ENCODE measurements at places on chromosomes 5 and 9.

GRCh38 chr5:83256091-83256780, 178.9 kb downstream of the XRCC4 start:
- H3K27ac ChIP-seq: no peak overlapping the region
- no peaks in the 10 kb centered on the region for H3K4me1 ChIP-seq
- no peak overlapping the region for H3K4me3 ChIP-seq
- DNase-seq: no peak

DNA sequence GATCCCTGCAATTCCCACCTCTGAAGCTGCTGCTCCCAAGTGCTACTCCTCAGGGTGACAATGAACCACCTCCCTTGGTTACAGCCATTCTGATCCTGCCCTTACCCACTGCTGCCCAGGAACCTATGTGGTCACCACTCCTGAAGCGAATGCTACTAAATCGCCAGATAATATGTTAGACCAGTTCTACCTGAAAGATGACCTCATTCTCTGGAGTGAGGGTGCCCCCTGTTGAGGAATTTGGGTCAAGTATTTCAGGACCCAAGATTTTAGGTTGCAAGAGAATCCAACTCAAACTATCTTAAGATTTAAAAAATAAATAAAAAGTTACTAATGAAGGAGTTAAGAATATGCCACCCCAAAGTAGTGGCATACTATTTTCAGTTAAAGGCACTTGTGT, 5.8 kb upstream of the SNAPC3 start:
- no peaks in the 10 kb centered on the region for H3K27me3 ChIP-seq
- no peak overlapping the region for H3K27ac ChIP-seq
- H3K4me3 ChIP-seq: no peak overlapping the region
- no peaks in the 10 kb centered on the region for H3K36me3 ChIP-seq
- DNase-seq: no peak

GRCh38 chr5:56056875-56057274, 62.1 kb upstream of the IL6ST start:
- no peak for DNase-seq
- no peak overlapping the region for H3K4me3 ChIP-seq
- H3K4me1 ChIP-seq: peaks cover 51% of the 10 kb centered on the region
- no peaks in the 10 kb centered on the region for H3K36me3 ChIP-seq
- no peaks in the 10 kb centered on the region for H3K27me3 ChIP-seq
- H3K27ac ChIP-seq: peak overlapping the region; percentile 54

GRCh38 chr5:16497546-16497945, 31.9 kb upstream of the ZNF622 start:
- H3K4me1 ChIP-seq: peaks cover 2% of the 10 kb centered on the region
- H3K27me3 ChIP-seq: no peaks in the 10 kb centered on the region

DNA sequence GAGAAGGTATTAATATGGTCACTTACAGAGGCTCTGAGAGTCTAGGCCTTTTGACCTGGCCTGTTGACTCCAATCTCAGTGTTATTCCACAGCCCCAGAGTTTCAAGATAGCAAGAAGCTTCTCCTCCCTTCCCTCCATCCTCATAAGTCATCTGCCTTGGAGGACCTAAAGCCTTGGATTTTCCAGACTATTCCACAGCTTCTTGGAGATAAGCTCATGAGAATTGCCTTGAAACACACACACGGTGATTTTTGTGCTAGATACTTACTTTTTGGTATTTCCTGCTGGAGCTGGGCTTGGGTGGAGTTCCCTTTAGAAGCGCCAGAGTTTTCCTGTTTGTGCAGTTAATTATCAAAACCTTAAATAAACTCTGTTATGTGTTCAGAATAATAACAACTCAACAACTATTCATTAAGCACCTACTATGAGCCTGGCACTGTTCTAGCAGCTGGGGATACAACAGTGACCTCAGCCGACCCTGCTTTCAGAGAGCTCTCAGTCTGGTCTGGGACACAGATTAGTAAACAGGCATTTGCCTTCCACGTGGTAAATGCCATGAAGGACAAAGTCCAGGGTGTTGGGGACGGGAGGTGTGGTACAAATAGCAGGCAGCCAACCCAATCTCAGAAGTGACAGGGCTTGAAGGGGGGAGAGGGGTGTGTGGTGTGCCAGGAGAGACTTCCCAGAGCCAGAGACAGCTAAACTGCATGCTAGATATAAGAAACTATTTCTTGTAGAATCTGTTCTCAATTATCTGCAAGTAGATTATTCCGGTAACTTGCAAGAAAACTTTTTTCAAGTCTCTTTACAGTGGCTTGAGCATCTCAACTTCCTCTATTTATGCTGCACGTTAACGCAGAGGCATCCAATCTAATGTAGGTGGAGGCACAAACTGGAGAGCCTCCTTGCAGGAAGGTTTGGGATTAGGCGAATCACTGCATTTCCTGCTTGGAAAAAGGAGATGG, 55.9 kb upstream of the KLF9 start:
- no peaks in the 10 kb centered on the region for H3K27me3 ChIP-seq
- H3K4me1 ChIP-seq: peaks cover 8% of the 10 kb centered on the region
- no peaks in the 10 kb centered on the region for H3K36me3 ChIP-seq
- H3K27ac ChIP-seq: no peak overlapping the region
- H3K4me3 ChIP-seq: no peak overlapping the region
- no peak for DNase-seq

DNA sequence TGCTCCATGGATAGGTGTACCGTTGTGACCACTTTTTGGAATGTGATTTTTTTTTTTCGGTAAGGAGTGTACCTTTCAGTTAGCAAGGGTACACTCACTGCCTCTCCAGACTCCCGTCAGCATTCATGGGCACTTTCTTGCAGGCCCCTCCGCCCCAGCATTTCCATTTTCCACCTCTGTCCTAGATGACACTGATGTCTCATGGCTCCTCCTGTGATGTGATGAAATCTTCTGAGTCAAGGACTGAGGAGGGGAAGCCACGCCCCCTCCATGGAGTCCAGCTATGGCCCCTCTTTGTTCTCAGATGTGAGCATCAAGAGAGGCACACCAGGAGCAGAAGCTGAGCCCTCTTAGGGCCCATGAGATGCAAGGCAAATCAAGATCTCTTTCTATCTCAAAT, 61.8 kb downstream of the CTSL start:
- DNase-seq: no peak
- H3K27me3 ChIP-seq: no peaks in the 10 kb centered on the region
- no peak overlapping the region for H3K4me3 ChIP-seq
- H3K36me3 ChIP-seq: no peaks in the 10 kb centered on the region
- no peak overlapping the region for H3K27ac ChIP-seq
- no peaks in the 10 kb centered on the region for H3K4me1 ChIP-seq

DNA sequence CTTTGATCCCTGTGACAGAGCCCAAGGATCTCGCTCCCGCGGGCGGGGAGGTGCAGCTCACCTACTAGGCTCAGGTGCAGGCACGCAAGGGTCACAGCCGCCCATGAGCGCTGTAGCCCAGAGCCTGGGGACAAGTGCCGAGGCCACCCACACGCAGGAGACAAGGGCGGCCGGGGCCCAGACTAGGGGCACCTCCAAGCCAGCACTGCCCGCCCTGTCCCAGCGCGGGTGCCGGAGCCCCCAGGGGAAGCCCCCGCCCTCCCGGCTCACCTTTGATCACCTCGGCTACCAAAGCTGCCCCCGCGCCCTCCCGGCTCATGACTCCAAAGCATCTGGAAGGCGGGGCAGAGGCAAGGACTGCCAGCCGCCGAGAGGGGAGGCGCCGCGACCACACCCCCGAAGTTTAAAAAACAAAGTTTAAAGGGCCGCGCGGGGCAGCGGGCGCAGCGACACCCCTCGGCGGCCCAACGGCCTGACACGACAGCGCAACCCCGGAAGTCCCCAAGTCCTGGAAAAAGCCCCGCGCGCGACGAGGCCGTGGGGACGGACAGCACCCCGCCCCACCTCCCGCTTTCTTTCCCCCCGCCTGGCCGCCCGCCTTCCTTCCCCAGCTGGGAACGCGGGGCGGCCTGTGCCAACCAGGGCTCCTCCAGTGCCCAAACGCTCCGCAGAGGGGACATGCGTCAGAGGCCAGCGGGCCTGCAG, 53.0 kb downstream of the CDC14B start:
- H3K36me3 ChIP-seq: no peaks in the 10 kb centered on the region
- peak overlapping the region; percentile 84 for H3K4me3 ChIP-seq
- no peaks in the 10 kb centered on the region for H3K27me3 ChIP-seq
- peak; percentile 54 for DNase-seq
- H3K4me1 ChIP-seq: peaks cover 9% of the 10 kb centered on the region
- H3K27ac ChIP-seq: peak overlapping the region; percentile 96

GRCh38 chr5:105392122-105392709, 1829.6 kb upstream of the NUDT12 start:
- H3K27ac ChIP-seq: no peak overlapping the region
- H3K4me3 ChIP-seq: no peak overlapping the region
- no peaks in the 10 kb centered on the region for H3K27me3 ChIP-seq
- no peaks in the 10 kb centered on the region for H3K36me3 ChIP-seq
- no peaks in the 10 kb centered on the region for H3K4me1 ChIP-seq
- no peak for DNase-seq

DNA sequence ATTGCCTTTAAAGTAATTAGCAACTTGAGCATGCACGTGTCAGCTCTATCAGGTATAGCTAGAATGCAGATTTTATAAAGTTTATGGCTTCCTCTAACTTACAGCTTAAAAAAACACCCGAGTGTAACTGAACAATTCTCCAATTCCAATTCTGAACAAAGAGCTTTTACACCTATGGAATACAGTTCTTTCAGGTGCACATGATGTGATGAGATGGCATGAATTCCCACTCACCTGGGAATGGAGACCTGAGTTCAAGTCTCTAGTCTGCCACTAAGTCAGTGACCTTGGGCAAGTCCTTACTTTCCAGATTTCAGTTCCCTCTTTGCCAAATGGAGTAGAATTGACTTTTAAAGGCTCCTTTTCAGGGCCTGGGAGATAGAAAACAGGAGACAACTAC, 1.8 kb downstream of the ZFAND5 start:
- H3K27ac ChIP-seq: peak overlapping the region; percentile 45
- H3K27me3 ChIP-seq: no peaks in the 10 kb centered on the region
- DNase-seq: no peak
- peak overlapping the region; percentile 98 for H3K4me3 ChIP-seq
- peaks cover 30% of the 10 kb centered on the region for H3K4me1 ChIP-seq
- peaks cover 21% of the 10 kb centered on the region for H3K36me3 ChIP-seq

DNA sequence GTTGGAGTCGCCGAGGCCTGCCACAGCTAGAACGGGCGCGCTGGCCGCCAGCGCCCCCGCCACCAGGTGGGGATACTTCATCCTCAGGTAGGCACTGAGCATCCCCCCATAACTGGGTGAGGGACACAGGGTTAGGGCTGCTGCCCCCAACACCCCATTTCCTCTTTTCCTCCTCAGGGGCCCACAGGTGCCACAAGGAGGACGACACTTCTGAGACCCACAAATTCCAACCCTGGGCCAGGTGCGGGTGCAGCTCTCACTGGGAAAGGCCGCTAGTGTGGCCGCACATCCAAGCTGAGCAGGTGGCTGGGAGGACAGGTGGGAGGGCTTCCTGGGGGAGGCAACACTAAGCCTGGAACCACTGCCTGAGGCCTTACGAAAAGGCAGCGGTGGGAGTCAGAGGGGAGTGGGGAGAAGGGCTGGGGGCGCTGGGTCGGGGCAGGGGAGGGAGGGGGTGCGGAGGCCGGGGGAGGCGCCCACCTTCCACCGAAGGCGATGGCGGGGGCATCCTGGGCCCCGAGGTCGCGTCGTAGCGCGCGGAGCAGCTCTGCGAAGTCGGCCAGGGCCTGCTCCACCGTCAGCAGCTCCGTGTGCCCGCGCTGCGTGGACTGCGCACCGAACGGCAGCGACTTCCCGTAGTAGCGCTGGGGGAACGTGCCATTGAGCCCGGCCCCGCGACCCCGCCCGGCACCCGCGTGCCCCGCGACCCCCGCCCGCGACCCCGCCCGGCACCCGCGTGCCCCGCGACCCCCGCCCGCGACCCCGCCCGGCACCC, 961 bp downstream of the DPP7 start:
- H3K36me3 ChIP-seq: peaks cover 41% of the 10 kb centered on the region
- H3K4me3 ChIP-seq: no peak overlapping the region
- DNase-seq: peak; percentile 62
- H3K27me3 ChIP-seq: no peaks in the 10 kb centered on the region
- no peak overlapping the region for H3K27ac ChIP-seq

GRCh38 chr5:107893642-107894041, 222.9 kb upstream of the EFNA5 start:
- no peaks in the 10 kb centered on the region for H3K27me3 ChIP-seq
- no peak for DNase-seq
- H3K36me3 ChIP-seq: no peaks in the 10 kb centered on the region

- no peak overlapping the region for H3K4me3 ChIP-seq
- no peaks in the 10 kb centered on the region for H3K36me3 ChIP-seq
- no peak for DNase-seq
- H3K27me3 ChIP-seq: peaks cover 4% of the 10 kb centered on the region
- H3K27ac ChIP-seq: no peak overlapping the region
Observed at GRCh38 chr9:3136686-3137346, 292.9 kb upstream of the PUM3 start.

DNA sequence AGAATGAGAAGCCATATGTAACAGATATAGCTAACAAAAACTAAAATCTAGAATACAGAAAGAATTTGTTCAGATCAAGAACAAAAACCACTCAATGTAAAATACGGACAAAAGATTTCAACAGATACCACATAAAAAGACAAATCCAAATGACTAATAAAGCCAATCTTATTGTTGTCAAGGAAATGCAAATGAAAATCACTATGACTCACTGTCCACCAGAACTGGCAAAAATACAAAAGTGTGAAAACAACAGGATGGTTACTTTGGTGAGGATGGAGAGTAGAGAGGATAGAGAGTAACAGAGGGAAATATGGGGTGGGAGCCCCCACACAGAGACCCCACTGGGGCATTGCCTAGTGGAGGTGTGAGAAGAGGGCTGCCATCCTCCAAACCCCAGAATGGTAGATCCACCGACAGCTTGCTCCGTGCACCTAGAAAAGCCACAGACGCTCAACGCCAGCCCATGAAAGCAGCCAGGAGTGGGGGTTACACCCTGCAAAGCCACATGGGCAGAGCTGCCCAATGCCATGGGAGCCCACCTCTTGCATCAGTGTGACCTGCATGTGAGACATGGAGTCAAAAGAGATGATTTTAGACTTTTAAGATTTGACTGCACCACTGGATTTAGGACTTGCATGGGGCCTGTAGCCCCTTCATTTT, 15.2 kb upstream of the RHOBTB3 start:
- no peak overlapping the region for H3K27ac ChIP-seq
- H3K4me3 ChIP-seq: no peak overlapping the region
- no peaks in the 10 kb centered on the region for H3K27me3 ChIP-seq
- H3K36me3 ChIP-seq: no peaks in the 10 kb centered on the region
- peaks cover 8% of the 10 kb centered on the region for H3K4me1 ChIP-seq

GRCh38 chr9:91150998-91151717, 210.6 kb downstream of the AUH start:
- peak overlapping the region; percentile 67 for H3K27ac ChIP-seq
- no peak for DNase-seq
- H3K4me3 ChIP-seq: no peak overlapping the region
- H3K27me3 ChIP-seq: no peaks in the 10 kb centered on the region

GRCh38 chr5:172903790-172904189, 55.4 kb upstream of the RPL26L1 start:
- H3K4me3 ChIP-seq: no peak overlapping the region
- H3K27ac ChIP-seq: no peak overlapping the region
- no peaks in the 10 kb centered on the region for H3K27me3 ChIP-seq
- DNase-seq: no peak
- H3K36me3 ChIP-seq: peaks cover 22% of the 10 kb centered on the region
- H3K4me1 ChIP-seq: no peaks in the 10 kb centered on the region

GRCh38 chr5:150757087-150757649, 1.6 kb downstream of the DCTN4 start:
- H3K27ac ChIP-seq: peak overlapping the region; percentile 90
- peaks cover 3% of the 10 kb centered on the region for H3K36me3 ChIP-seq
- no peaks in the 10 kb centered on the region for H3K27me3 ChIP-seq
- peaks cover 20% of the 10 kb centered on the region for H3K4me1 ChIP-seq
- DNase-seq: no peak

- no peak overlapping the region for H3K27ac ChIP-seq
- DNase-seq: no peak
- peaks cover 19% of the 10 kb centered on the region for H3K4me1 ChIP-seq
- H3K36me3 ChIP-seq: no peaks in the 10 kb centered on the region
- H3K4me3 ChIP-seq: no peak overlapping the region
Observed at GRCh38 chr9:91038483-91039124, 237.0 kb downstream of the SYK start.
